ENCODE measurements at places on chromosomes 1 and 21.
A peak's percentile ranks its signal among the peaks of the same experiment; 100 is the strongest.

DNA sequence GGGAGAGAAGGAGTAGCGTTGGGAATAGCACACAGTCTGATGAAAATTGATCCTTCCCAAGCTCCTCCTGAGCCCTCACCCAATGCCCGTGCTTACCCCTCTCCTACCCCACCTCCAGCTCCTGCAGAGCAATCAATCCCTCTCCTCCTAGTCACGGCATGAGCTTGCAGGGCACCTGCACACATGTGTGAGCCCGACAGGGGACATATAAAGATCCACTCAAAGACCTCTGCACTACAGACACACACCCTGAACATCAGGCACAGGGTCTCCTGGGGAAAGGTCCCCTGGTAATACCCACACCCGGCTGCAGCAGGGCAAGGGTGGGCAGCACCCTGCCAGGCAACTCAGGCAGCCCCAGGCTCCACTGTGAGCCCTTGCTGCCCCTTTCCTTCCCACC lies 426 bp downstream of the VSIG8 start:
- no peak for DNase-seq

DNA sequence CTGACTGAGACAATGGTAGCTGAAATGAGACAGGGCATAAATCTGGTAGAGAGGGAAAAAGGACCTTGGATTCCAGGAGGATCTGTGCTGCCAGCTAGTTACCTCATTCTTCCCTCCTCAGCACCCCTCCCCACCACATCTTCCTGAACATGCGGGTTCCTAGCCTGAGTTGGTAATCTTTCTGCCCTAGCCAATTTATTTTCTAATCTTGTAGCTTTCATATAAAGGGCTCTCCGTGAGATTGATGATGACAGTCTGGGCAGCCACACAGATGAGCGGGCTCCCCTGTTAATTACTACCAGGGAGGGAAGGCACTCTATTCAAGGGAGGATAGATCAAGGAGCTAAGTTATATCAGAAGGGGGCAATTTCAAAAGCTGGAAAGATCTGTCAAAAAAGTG lies 20.2 kb downstream of the ARHGEF11 start:
- DNase-seq = no peak

- no peak for DNase-seq
Observed at GRCh38 chr1:190849346-190849745, 371.7 kb upstream of the BRINP3 start.

GRCh38 chr1:214933375-214933774 lies 149.2 kb upstream of the KCNK2 start:
- DNase-seq = no peak

GRCh38 chr21:18152371-18152770 lies 92.3 kb upstream of the CHODL start:
- no peak for DNase-seq

DNA sequence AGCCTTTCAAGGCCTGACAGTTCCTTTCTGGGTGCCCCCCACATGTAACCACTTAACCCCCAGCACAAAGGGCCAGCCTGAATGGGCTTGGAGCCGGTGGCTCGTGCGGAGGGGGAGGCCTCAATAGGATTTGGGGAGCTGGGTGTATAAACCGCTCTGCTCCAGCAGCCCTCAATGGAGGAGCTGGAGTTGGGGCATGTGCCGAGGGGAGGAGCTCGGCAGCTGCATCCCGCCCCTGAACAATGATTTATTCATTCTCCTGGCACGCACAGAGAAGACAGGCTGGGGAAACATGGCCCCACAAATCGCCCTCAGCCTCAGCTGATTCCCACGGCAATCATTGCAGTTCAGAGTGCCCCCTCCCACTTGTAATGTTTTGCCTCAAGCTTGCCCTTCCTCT lies 6.9 kb upstream of the C1orf216 start:
- DNase-seq = no peak

- DNase-seq = peak; percentile 5
Observed at GRCh38 chr1:178011465-178011828, 41.6 kb upstream of the SEC16B start.

DNA sequence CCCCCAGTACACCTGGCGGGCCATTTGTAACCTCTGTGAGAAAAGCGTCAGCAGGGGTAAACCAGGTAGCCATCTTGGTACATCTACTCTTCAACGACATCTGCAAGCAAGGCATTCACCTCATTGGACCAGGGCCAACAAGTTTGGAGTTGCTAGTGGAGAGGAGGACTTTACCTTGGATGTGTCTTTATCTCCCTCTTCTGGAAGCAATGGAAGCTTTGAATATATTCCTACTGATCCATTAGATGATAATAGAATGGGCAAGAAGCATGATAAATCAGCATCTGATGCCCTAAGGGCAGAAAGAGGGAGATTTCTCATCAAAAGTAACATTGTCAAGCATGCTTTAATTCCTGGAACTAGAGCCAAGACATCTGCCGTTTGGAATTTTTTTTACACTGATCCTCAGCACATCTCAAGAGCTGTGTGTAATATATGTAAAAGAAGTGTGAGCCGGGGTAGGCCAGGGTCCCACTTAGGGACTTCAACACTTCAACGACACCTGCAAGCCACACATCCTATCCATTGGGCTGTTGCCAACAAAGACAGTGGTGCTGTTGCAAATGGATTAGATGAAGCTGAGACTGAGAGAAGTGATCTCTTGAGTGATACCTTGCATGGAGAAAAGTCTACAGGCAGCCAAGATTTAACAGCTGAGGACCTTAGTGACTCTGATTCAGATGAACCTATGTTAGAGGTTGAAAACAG lies 2.7 kb downstream of the ZBED6 start:
- DNase-seq = peak; percentile 50

- no peak for DNase-seq
Observed at GRCh38 chr1:186042230-186042629, 308.0 kb downstream of the HMCN1 start.

- peak; percentile 50 for DNase-seq
Observed at GRCh38 chr1:167935216-167936067, 1.0 kb upstream of the DCAF6 start.

- DNase-seq = no peak
Observed at GRCh38 chr1:116476321-116476720, 94.5 kb downstream of the CD58 start.

GRCh38 chr1:113761937-113762336 lies 2.7 kb upstream of the PHTF1 start:
- DNase-seq = no peak

DNA sequence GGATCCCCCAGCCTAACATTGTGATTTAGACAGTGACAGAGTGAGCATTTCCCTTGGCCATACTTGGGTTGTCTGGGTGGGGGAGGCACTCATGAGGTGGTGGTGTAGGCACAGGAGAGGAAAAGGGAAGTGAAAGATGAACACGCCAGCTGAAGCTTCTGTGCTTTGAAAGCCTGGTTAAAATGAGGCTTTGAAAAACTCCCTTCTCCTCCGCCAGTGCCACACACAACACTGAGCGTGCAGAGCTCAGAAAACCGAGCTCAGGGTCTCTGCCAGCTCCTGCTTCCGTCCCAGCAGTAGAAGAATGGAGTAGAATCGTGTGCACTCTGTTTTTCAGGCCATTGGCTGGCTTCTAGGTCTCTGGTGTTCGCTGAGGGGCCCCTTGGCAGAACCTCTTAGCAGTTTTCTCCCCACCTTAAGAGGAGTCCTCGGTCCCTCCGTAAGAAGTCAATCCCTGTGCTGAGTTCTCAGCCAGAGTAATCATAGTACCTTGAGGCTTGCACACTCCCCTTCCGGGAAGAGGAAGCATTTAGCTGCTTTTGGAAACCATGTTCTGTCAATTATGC lies 12.9 kb downstream of the PLEKHM2 start:
- DNase-seq = no peak

- no peak for DNase-seq
Observed at GRCh38 chr21:44865561-44866280, 7.8 kb downstream of the PTTG1IP start.

- peak; percentile 36 for DNase-seq
Observed at GRCh38 chr1:238177960-238178645, 287.4 kb upstream of the ZP4 start.
